ENCODE measurements at places on chromosomes 16 and 17.

- DNase-seq, result no peak
Measured at GRCh38 chr17:27747462-27748359, 52.6 kb downstream of the NOS2 start.

DNA sequence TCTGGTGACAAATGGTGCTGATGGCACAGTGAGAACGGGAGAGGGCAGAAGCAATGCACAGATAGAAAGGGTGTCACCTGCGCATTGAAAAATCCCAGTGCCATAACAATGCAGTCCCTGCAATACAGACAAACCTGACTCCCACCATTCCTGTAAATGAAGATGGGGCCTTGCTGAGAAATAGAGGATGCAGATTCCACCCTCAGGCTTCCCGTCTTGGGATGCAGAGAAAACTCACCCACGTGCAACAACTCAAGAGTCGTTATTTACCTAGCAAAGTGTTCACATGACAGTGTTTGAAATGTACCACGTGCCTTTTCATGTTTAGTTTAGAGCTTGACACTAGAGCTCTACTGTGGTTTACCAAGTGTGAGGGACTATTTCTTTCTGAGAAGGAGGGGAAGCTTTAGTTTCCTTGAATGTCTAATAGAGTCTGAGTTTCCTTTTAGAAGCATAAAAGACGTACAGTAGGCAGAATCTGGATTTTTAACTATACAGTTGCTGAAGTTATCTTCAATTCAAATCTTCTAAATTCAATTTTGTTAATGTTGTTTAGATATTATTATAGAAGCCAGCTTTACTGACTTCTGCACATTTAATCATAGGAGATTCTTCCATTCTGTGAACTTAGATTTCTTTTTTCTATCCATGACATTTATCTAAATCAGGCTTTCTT lies 35.6 kb downstream of the WWOX start:
- no peak for DNase-seq

- peak; percentile 66 for DNase-seq
Measured at GRCh38 chr16:46908540-46909372, 24.6 kb downstream of the GPT2 start.

- no peak for DNase-seq
Measured at GRCh38 chr17:31525801-31526549, 134.5 kb downstream of the RAB11FIP4 start.

DNA sequence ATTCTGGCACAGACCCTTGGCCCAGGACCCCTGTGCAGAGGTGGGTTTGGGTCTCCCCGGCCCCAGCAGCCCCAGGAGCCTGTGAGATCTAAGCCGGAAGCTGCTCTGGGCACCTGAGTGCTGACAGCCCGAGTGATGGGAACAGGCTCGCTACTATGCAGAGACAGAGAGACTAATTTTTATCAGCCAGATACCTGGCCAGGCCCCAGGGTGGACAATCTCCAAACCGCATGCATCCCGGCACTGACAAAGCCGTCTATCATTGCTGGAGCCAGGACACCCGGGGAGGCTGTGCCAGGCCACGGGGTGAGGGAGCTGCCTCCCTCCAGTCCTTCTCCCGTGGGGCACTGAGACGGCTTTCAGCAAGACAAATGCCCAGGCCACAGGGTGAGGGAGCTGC lies 25.0 kb downstream of the CBFA2T3 start:
- no peak for DNase-seq

GRCh38 chr17:67194134-67194533 lies 50.9 kb downstream of the HELZ start:
- no peak for DNase-seq

- no peak for DNase-seq
Measured at GRCh38 chr16:75086281-75086680, 30.3 kb downstream of the LDHD start.

GRCh38 chr17:17116406-17116805 lies 74.1 kb downstream of the MPRIP start:
- no peak for DNase-seq

DNA sequence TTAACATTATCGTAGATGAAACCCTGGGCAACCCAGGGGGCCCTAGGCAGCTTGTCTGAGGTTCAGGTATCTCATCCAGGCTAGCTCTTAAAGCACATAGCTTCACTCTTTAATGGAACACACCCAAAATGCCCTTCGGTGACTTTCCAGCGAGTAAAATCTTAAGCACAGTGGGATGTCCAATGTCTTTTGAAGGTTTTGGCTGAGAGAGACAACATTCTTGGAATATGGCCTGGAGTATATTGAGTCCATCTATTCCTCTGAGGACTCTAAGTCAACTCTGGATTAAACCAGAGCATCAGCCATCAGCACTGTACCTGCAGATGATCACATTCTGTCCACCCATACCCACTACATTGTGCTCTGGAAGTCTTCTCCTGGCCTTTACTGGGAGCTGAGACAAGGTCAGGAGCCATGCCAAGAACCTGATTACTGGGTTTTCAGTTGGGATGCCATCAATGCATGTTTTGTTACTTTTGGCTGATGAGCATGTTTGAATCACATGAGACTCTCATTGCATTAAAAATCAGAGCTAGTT lies 63.4 kb upstream of the CDH11 start:
- DNase-seq, result no peak

DNA sequence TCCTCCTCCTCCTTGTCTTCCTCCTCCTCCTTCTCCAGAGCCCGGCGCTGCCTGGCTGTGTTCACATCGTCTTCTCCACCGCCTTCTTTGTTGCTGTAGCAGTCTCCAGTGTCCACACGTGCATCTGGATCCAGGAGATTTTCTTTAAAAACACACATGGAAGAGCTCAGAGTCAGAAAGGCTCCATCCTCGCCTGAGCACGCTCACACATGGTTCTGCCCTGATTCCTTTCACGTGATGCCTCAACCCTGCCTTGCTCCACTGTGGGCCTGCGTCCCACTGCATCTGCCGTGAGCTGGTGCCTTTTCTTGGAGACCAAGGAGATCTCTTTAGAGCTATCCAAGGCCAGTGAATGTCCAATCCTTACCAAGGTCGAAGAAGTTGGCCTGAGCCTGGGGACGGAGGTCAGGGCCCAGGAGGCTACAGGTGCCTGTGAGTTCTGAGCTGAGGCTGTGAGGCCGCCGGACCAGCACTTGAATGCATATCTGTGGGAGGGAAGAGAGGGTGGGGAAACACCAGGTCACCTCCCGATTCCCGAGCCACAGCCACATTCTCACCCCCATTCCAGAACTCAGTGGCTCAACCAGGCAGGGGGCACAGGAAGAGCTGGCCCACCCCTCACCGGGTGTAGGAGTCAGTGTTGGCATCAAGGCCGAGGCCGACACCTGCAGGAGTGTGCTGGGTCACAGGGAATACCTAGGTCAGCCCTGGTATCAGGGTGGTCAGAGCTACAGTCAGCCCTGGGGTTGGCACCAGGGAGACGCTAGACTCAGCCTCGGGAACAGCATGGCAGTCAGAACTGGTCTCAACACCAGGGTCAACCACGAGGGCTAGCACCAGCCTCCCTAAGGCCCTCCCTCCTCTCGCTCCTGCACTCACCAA lies 37.6 kb downstream of the HASPIN start:
- DNase-seq, result no peak

DNA sequence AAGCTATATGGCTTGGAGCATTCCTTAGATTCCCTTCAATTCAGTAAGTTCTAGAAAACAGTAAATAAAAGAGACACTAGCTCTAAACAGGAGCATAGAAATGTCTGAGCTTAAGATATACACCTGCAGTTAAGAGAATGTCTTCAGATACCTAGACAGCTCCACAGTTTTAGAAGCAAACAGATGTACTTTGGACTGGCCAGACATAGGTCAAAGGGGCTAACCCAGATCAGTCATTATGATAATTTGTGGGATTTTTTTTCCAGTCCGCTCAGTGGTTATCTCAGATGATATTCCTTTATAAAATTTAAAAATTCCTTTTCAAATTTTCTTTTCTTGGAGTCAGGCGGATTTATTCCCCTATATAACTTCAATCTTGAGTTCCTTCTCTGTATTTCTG lies 65.8 kb upstream of the RASL10B start:
- DNase-seq, result no peak

DNA sequence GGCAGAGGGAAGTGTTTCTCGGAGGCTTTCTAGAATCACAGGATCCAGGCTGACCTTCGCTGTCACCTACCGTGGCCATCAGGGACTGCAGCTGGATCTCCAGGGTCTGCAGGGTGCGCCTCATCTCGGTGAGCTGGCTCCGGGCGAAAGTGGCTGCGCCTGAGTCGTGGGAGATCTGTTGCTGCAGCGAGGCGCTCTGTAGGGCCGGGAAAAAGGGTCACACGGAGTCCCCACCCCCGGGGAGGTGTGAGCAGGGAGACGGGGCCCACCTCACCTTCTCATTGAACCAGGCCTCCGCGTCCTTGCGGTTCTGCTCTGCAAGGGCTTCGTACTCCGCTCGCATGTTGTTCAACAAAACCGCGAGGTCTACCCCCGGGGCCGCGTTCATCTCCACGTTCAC lies 2.9 kb downstream of the KRT28 start:
- DNase-seq, result no peak

GRCh38 chr17:29049541-29050145 lies 6.7 kb downstream of the PIPOX start:
- DNase-seq, result no peak

DNA sequence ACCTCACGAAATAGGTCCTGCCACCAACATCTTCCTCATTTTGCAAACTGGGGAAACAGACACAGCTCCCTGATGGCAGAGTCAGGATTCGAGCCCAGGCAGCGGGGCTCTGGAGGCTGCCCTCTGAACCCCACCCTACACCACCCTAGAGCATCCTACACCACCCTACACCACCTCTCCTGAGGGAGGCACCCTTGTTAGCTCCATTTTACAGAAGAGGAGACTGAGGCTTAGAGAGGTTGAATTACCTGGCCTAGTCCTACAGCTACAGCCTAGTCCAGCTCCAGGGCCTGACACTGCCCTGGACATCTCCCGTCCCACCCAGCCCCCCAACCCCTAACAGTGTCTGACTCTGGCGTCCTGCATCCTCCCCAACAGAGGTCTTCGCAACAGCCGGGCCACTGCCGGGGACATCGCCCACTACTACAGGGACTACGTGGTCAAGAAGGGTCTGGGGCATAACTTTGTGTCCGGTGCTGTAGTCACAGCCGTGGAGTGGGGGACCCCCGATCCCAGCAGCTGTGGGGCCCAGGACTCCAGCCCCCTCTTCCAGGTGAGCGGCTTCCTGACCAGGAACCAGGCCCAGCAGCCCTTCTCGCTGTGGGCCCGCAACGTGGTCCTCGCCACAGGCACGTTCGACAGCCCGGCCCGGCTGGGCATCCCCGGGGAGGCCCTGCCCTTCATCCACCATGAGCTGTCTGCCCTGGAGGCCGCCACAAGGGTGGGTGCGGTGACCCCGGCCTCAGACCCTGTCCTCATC lies 3.2 kb upstream of the NECAB2 start:
- DNase-seq, result no peak

DNA sequence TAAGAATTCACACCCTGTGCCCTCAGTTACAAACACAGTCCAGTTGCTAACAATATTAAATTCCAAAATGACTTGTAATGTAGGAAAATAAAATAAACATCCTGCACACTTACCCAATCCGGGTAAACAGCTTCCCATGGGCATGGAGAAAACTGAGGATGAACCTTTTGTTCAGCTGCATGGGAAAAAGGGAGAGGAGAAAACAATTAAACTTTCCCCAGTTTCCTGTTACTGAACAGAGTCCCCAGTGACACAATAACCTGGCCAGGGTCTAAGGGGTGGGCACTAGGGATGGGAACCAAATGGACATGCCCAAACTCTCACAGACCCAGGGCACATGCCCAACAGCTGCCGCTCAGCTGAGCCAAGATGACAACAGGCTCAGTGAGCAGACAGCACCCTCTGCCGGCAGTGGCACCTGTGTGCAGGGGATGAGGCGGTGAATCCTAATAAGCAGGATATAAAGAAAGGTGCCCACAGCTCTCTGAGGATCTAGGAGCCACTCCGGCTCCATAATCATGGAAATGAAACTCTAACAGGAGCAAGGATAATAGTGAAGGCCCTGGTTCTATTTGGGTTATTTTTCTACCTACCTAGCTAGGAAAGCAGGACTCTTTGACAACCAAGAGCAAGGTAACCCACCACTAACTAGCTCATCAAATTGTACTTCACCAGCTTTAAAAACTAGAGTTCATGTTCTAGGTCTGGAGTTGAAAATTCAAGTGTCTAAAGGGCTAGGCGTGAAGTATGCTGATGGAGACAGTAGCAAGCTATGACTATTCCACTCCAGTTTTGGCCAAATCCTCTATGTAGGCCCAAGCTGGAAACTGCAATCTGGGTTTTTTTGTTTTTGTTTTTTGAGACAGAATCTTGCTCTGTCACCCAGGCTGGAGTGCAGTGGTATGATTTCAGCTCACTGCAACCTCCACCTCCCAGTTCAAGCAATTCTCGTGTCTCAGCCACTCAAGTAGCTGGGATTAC lies 58.8 kb downstream of the SMG6 start:
- peak; percentile 78 for DNase-seq

- no peak for DNase-seq
Measured at GRCh38 chr17:41813152-41813680, 412 bp downstream of the FKBP10 start.

DNA sequence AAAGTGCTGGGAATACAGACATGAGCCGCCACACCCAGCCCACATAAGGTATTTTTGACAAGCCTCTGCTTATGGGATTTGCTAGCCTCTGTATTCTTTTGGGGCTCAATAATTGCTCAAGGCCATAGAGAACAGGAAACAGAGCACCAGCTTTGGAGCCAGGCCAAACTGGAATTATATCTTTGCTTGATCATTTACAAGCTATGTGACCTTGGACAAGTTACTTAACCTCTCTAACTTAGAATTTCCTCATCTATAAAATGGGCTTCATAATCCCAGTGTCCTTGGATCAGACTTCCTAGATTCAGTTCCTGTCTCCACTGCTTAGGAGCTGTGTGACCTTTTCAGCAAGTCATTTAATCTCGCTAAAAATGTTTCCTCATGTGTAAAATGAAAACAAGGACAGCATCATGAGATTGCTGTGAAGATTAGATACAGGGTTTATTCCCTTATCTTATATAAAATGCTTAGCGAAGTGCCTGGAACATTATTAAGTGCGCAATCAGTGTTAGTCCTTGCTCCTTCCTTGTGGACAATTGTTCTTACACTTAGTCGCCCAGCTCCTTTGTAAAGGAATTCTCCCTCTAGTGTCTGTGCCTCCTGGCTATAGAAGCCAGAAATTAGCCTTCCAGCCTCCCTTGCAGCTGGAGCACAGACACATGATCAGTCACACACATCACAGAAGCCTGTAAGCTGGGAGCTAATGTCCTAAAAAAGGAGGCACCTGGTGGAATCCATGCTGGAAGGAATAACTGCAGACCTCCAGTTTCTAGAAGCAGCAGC lies 16.6 kb downstream of the KRT9 start:
- DNase-seq, result no peak

- peak; percentile 66 for DNase-seq
Measured at GRCh38 chr16:1991135-1991551, 1.4 kb downstream of the SYNGR3 start.

DNA sequence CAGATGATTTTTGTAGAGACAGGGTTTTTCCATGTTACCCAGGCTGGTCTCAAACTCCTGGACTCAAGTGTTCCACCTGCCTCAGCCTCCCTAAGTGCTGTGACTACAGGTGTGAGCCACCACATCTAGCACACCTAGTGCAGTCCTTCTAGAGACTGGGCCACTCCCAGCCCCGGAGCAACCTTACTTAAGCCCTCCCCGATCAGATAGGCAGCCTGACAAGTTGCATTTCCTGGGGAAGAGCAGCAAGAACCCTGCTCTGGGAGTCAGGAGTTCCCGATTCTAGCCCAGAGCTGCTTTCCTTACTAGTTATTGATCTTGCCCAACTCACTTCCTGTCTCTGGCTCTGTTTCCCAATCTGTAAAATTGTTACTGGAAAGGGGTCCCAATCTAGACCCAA lies 7.0 kb upstream of the NAGLU start:
- no peak for DNase-seq

- DNase-seq, result no peak
Measured at GRCh38 chr16:1494711-1495110, 1.6 kb downstream of the TELO2 start.
